DMS153 (cell line): ENCODE measurements at places on chromosomes 11 and 22.

DNA sequence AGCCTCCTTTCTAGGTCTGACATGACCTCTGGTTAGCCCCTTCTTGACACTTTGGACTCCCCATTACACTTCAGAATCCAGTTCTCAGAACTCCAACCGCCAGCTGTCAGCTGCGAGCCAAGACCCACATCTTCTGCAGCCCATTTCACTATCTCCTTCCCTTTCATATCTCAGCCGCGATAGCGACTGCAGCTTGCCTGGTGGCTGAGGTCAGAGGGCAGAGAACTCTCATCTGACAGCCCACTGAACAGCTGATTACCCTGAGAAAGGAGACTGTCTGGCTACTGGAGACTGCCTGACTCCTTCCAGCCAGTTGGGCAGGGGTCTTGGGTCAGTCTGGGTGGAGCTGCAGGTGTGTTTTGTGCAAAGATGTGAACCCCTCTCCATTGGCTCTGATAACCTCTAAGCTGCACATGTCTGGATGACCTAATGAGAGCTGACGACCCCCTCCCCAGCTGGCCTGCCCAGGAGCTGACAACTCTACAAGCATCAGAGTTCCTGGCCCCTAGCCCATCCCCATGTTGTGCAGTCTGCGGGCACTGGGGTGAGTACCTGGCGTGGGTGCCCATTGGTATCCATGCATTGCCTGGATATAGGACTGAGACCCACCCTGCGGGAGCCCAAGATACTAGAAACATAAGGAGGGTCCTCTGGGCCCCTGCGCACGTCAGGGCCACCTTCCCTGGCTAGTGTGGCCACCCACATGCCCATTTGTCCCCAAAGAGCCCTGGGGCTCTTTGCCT, 1.1 kb downstream of the CHRM1 start:
- no peak for DNase-seq

DNA sequence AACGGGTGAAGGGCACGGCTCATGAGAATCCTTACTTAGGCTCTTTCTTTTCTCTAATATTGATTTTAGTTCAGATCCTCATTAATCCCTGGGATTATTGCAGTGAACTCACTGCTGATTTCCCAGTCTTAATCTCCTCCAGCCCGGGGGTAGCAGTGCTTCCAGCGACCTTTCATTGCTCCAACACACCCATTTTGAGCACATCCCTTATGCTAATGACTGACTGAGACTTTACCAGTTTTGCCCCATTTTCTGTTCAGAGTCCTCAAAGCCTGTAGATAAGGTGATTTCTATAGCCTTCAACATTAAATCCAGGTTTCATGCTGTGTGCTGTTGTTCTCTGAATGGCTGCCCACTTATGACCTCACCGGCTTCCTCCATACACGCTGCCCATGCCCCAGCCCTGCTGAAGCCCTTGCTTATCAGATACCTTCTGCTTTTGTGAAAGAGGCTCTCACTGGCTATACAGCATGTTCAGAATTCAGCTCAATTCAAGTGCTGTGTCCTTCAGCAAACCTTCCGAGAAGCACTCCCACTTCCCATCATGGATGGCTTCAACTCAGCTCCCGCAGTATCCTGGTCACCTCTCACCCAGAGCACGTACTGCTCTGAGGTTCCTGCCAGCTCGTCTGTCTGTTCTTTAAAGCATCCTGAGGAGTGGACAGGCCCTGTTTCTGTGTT, 49.0 kb downstream of the PPFIA1 start:
- no peak for DNase-seq

- no peak for DNase-seq
These were observed 541.9 kb upstream of the CADM1 start for GRCh38 chr11:116046127-116046526.

DNA sequence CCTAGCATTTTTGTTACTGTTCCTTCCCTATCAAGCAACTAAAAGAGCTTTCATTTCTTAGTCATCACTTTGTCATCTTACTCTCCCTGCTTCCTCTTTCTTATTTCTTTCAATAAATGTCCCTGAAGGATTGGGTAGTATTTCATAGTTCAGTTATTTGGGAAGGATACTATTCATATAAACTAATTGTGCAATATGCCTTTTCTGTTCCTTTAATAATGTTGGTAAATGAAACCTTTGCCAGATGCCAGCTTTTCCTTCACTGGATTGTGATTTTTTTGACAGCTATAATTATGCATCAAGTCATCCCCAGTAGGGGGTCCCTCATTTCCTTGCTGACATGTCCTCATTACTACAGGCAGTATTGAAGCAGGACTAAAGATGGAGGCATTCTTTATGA, 101.7 kb downstream of the ATM start:
- no peak for DNase-seq

DNA sequence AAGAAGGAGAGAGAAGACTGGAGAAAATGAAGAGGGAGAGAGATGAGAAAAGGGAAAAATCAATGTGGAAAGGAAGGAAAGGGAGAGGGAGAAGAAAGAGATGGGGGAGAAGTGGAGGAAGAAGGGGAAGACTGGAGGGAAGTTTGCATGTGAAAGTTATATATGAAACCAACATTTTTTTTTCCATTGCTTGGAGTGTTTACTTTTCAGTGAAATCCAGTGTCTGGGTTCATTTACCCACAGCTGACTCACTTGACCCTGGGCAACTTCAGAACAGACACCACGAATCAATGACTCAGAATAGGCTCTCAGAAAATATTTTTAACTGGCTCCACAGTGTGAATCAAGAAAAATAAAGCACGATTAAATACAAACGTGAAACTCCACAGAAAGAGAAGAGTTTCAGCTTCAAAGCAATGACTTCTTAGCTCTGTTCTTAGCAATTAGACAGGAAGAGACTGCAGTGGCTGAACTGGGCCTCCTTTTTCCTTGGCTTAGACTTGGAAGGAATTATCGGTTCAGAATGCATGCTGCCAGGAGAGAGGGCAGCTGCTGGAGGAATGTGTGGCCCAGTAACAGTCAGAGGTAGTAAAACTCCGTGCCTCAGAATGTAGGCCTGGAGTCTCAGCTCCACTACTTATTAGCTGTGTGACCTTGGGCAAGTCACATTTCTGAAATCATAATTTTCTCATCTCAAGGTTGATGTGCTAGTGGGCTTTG, 237.5 kb downstream of the MIAT start:
- peak; percentile 20 for DNase-seq

GRCh38 chr11:30729187-30729713, 143.1 kb upstream of the MPPED2 start:
- DNase-seq: no peak

- no peak for DNase-seq
These were observed 460.8 kb upstream of the CNTN5 start for GRCh38 chr11:98559961-98560360.

GRCh38 chr22:26748845-26749244, 91.5 kb downstream of the MIAT start:
- DNase-seq: no peak

DNA sequence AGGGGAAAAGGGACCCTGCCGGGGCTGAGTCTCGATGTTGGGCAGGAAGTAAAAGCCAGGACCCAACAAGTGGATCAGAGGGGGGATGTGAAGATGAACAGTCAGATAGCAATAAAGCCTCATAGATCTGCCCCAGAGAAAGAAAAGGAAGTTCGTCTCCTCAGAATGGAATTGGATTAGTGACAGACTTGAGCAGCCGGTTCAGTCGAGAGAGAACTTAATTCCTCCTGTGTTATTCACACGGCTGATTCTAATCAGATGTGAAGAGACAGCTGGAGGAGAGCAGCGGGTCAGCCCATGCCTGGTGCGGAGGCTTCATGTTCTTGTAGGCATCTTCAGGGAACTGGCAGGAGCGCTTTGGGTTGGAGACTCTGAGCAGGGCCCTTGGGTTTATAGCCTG, 29.3 kb upstream of the CABP7 start:
- DNase-seq: no peak

DNA sequence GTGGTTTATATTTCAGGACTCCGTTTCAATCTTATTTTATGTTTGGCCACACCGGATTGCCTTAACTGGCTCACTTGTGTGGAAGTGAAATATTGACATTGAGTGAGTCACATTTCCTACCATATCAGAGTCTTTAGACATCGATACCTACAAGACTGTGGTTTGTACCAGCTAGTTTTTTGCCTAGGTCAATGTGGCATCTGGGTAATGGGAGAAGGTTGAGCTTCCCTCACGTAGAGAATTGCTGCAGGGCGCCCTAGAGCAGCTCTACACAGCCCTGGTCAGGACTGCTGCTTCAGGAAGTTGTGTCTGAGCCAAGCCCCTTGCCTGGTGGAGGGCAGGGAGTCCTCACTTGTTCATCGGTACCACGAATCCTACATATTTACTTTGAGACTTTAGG, 1.6 kb downstream of the GRAMD1B start:
- DNase-seq: no peak

- DNase-seq: no peak
These were observed 2.1 kb downstream of the TPCN2 start for GRCh38 chr11:69050592-69051380.

- DNase-seq: no peak
These were observed 37.6 kb upstream of the KLHL35 start for GRCh38 chr11:75470476-75471080.

- no peak for DNase-seq
These were observed 29.6 kb downstream of the SBF1 start for GRCh38 chr22:50445071-50445879.
